ENCODE measurements at places on chromosomes 4 and X.

DNA sequence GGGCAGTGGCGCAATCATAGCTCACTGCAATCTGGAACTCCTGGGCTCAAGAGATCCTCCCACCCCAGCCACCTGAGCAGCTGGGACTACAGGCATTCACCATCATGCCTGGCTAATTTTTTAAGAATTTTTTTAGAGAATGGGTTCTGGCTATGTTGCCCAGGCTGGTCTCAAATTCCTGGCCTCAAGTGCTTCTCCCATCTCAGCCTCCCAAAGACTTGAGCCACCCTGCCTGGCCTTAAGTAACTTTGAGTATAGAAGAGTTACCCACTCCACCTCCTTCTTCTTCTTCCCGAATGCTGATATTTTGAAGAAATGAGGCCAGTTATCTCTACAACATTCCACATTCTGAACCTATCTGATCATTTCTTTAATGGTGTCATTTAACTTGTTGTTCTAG, 72.4 kb upstream of the WWC2 start:
- DNase-seq = no peak

GRCh38 chr4:2931512-2932301, 31.5 kb downstream of the NOP14 start:
- peak; percentile 76 for DNase-seq

- no peak for DNase-seq
Measured at GRCh38 chrX:148722966-148723365, 222.5 kb downstream of the AFF2 start.

DNA sequence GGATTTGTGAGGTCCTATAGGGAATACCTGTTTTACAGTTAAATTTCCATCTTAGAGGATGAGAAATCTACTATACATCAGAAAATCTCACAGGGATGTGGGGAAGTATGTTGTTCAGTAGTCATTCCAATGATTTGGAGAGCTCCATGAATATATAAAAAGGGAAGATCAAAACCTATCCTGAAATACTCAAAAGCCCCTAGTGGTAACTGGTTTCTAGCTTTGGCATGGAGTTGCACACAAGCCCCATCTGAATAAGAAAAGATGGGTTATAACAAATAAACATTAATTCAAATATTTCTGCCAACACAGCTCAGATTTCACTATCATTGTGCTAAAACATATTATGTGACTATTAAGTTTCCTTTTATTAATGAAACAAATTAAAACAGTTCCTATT, 101.6 kb downstream of the FBXO8 start:
- DNase-seq = no peak

DNA sequence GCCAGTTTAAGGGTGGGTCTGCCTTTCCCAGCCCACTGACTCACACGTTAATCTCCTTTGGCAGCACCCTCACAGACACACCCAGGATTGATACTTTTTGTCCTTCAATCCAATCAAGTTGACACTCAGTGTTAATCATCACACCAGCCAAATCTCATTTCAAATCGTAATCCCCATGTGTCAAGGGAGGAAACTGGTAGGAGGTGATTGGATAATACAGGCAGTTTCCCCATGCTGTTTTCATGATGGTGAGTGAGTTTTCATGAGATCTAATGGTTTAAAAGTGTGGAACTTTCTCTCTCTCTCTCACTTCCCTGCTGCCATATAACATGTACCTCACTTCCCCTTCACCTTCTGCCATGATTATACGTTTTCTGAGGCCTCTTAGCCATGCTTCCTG, 647.2 kb upstream of the FRG1 start:
- no peak for DNase-seq

DNA sequence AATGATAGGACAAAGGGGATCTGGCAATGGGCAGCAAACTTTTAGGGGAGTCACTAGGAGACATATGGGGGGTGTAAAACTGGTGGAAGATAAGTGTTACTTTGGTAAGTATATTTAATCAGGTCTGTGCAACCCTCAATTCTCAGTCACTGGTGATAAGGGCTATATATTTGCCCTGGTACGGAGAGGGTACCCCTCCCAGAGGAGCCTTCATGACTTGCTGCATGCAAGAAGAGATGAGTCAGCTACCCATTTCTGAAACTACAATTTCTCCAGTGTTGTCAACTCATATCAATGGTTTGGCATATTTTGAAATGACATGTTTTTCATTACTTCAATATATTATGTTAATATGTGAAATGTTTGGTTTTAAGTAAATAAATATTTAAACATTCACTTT, 14.3 kb downstream of the SMARCAD1 start:
- no peak for DNase-seq

DNA sequence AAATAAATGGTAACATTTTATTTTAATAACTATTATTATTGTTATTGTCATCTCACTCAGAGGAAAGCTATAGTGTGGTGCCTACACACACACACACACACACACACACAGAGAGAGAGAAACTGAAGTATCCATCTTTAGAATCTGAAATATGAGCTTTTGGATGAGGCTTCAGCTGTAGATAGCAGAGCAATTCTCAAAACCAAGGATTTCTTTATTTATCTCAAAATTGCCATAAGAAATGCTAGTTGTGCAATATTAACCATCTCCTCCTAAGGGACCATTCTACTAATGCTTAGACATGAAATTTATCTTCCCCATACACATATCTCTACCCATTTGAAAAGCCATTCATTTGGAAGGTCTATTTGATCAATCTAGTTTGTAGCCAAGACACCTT, 50.1 kb upstream of the SGMS2 start:
- no peak for DNase-seq

DNA sequence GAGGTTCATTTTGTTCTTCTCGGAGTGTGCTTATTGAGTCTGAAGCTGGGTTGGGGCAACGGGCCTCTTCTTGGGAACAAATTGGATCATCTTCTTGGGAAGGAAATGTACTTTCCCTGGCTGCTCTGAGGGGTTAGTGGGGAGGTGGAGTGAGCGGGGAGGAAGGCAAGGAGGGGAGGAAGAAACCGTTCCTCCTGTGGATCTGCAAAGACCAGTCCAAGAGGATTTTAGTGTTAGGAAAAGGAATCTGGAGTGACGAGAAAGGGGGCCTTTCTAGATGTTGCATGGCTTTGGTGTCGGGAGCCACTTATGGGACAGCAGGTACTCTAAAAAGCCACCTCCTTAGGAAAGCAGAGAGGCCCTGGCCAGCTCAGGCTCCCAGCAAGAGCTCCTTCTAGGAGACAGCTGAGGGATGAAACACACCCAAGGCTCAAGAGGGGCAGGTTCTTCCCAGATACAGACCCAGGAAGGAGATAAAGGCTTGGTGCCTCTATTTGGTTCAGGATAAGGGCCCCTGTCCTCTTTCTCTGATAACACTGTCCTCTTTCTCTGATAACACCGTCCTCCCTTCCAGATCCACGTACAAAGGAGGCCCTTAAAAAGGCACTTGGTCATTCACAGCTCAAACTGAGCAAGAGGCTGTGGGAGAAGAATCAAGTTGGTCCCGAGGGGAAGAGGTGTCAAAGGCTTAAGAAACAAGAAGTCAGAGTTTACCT, 451 bp downstream of the SOD3 start:
- DNase-seq = no peak

- peak; percentile 84 for DNase-seq
Measured at GRCh38 chrX:39854772-39855747, 242.7 kb downstream of the BCOR start.

GRCh38 chr4:138558886-138559285, 316.7 kb upstream of the SLC7A11 start:
- no peak for DNase-seq

- no peak for DNase-seq
Measured at GRCh38 chr4:123786920-123787319, 390.3 kb downstream of the SPRY1 start.

- no peak for DNase-seq
Measured at GRCh38 chr4:174373821-174374220, 90.1 kb downstream of the CEP44 start.

GRCh38 chr4:39480902-39481695, 22.2 kb downstream of the LIAS start:
- DNase-seq = no peak

DNA sequence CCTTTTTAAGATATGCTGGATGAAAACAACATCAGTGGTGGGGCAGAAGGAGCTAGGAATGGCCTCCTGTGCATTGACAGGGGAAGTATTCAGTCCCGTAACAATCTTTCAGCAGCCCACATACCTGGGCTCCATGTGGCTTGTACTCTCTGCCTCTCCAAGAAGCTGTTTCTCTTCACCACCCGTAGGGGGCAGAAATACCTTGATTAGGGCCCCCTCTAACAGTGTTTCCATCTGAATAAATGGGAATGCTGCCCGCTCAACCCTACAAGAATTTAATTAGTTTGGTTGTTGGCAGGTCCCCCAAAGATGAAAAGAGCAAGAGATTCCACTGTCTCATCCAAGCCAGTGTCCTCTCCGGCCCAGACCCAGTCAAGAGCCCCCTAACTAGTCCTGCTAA, 155.2 kb downstream of the SMIM20 start:
- DNase-seq = no peak

GRCh38 chr4:173516621-173517524, 13.2 kb downstream of the HAND2 start:
- no peak for DNase-seq

DNA sequence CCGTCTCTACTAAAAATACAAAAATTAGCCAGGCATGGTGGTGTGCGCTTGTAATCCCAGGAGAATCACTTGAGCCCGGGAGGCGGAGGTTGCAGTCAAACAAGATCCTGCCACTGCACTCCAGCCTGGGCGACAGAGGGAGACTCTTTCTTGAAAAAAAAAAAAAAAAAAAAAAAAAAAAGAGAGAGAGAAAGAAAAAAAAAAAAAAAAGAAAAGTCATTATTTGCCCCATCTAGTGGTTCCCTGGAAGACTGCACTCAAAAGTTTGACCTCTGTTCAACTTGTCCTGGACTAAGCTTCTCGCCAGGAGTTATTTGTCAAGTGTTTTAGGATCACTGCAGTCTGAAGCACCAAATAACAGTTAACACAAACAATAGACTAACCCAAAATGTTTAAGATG, 45.3 kb upstream of the KCTD8 start:
- DNase-seq = no peak

- DNase-seq = peak; percentile 90
Measured at GRCh38 chrX:154308108-154308946, 12.7 kb downstream of the TKTL1 start.

GRCh38 chr4:16085822-16086221, 2.0 kb upstream of the PROM1 start:
- DNase-seq = no peak

DNA sequence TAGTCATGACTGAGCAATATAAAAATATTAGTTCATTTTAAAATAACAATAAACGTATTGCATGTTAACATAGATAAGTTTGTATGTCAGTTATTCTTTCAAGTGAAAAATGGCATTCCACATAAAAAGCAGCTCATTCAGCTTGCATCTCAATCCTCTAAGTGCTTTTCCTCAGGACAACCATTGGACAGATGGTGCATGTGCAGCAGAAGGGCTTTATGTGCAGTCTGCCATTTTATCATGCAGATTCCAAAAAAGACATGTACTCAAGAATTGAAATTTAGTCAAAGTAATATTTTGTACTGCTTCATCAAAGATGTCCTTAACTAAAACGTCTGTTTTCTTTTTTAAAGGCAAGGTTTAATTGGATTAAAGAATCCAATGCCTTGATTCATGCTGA, 93.4 kb downstream of the RS1 start:
- no peak for DNase-seq

DNA sequence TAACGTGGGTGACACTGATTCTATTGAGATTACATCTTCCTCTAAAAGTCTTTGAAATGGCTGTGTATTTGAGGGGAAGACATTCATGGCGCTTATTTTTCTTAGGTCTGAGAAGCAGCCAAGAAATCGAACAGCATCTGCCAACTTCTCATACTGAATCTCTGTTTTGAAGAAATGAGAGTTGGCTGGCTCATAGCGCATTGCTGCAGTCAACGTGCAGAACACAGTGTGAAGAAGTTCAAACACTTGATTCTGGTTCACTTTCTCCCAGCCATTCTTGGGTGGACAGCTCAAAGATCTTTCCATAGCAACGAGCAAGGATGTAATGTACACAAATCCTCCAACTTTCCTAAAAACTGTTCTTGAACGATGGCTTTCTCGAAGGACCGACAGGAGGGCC, 156.5 kb downstream of the WDFY3 start:
- DNase-seq = no peak

DNA sequence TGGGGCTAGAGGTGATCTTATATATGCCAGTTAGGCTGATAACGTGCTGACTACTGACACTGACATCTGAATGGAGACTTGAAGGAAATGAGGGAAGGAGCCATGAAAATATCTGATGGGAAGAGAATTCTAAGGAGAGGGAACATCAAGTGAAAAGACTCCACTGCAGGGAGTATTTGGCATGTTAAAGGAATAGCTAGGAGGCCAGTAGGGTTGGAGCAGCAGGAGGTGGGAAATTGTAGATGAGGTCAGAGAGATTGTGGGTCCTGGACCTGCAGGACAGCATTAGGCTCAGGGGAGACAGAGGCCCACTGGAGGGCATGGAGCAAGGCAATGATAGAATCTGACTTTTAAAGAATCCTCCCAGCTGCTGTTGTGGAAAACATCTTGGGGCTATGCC, 55.8 kb upstream of the NSUN7 start:
- no peak for DNase-seq

DNA sequence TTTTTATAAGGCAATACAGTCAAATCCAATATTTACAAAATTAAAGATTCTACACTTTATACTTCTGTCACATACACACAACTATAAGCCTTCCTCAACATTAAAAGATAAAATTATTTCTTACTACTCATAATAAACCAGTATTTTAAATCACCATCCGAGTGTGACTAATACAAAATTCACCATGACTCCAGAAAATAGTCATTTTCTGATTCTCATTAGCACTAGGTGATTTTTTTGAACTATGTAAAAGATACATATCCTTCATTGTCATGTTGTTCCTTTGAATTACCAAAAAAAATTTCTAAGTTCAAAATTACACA, 646 bp upstream of the SLC7A11 start:
- DNase-seq = no peak

GRCh38 chrX:135384161-135384836, 37.4 kb upstream of the SMIM10L2A start:
- peak; percentile 36 for DNase-seq

DNA sequence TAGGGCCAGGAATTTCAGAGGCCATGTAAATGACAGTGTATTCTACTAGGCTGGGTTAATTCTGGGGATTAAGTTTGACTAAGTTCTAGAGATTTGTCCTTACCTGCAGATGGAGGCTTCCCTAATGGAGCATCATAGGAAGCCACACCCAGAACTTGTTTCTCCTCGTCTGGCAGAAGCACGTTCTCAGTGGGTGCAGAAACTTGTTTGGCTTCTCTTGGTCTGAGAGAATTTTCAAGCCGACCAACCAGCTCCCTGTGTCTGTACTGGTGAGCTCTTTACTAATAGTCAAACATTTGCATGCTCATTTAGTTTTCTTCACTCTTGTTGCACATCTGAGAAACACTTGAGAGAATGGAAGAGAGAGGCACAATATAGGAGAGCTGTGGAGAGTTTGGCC, 907 bp upstream of the ATP10D start:
- DNase-seq = no peak

- DNase-seq = no peak
Measured at GRCh38 chr4:23957465-23957864, 67.6 kb upstream of the PPARGC1A start.

DNA sequence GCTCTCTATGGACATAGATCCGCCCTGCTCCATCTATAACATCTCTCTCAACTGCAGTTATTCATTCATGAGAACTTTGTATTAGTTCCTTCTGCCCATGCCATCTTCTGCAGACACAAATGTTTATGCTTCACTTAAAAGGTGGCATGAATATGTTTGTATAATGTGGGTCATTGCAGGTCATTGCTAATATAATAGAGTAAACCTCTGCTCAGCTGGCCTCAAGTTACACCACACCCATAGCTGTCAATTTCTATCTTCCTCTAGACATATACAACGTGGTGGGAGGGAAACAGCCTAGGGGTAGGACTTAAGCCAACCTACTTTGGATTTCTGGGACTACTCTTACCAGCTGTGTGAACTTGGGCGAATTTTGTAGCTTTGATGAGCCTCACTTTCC, 129.8 kb downstream of the ATXN3L start:
- no peak for DNase-seq

Measured in activated T-cell treated with anti-CD3 and anti-CD28 coated beads, Interleukin-2, amount 50 U/mL, for 48 hours (primary cell).